ENCODE measurements at places on chromosomes 16 and 17.

DNA sequence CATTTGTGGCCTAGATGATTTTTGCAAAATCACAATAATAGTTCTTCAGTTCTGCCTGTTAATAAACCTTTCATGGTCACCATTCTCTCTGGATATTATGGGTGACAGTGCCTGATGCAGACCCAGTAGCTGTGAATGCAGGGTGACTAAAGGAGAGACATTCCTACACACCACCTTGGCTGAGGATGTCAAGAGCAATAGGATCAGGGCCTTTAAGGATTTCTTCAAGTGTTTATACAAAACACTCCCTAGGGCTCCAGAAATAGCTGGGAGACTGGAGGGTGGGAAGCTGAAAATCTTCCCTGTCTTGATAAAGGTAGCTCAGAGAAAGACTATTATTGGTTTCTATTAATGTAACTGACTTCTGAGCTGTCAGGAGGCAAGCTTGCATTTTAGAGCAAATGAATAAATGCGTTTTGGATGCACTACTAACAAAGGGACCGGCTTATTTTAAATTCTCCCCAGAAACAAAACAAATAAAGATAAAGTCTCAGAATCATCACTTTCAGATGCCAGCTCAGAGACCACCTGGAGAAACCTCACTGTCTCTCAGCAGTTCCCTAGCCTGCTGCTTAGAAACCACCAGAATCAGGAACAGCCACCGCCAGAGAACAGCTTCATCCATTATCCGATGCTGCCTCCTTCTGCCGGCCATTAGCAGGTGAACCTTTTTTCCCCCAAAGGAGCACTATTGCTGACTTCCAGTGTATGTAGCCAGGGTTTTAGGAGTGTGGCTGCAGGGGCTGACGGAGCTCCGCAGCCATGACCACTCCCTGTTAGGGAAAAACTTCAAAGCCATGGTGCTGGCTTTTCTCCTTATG is 171.4 kb upstream of the DYNLRB2 start:
- no peak for DNase-seq

DNA sequence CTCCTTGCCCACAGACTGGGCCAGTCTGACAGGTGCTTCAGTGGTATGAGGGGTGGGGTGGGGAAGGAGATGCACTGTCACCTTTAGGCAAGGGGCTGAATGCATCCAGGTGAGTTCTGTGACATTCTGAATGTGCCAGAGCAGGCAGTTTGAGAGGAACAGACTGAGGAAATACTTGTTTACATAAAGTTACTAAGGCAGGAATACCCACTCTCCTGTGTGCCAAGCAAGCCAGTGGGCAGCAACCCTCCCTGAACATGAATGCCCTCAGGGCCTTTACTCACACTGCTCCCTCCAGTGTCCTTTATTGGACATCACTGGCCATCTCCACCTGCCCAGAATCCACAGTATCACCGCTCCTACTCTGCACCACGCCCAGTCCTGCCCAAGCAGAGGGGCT is 33.1 kb upstream of the ULK2 start:
- DNase-seq, result no peak

DNA sequence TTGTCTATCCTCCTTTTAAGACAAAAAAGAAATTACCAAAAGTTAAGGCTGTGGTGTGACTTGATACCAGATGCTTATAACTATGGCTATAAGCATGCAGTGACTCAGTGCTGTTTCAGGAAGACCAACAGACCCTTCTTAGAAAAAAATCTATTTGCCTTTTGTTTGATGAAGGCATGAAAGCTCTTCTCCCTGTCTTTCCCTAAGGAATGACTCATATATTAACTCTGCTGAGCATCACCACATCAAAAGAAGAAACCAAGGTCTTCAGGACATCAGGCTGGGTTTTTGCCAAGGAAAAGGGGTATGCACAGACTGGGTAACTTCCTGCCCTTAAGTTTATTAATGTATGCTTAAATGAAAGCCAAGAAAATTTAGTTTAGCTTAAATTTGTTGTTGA is 47.1 kb downstream of the VMP1 start:
- no peak for DNase-seq

GRCh38 chr17:247767-248166 is 66.3 kb upstream of the DOC2B start:
- DNase-seq, result no peak

GRCh38 chr16:57949595-57950238 is 21.2 kb downstream of the CNGB1 start:
- no peak for DNase-seq

DNA sequence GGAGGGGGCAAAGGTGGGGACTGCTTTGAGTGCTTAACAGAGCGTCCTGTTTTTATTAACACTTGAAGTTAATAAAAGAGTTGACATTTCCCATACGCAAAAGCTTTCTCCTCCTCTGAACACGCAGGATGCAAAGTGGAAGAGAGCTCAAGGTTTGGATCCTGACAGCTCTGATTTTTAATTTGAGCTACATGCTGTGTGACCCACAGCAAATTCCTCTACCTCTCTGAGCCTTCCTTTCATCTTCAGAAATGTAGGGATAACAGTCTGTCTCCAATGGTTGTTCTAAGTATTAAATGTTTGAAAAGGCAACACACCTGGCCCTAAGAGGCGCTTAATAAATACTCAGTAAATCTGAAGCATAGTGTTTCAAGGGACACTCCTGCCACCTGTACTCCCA is 93.0 kb downstream of the CDYL2 start:
- no peak for DNase-seq

DNA sequence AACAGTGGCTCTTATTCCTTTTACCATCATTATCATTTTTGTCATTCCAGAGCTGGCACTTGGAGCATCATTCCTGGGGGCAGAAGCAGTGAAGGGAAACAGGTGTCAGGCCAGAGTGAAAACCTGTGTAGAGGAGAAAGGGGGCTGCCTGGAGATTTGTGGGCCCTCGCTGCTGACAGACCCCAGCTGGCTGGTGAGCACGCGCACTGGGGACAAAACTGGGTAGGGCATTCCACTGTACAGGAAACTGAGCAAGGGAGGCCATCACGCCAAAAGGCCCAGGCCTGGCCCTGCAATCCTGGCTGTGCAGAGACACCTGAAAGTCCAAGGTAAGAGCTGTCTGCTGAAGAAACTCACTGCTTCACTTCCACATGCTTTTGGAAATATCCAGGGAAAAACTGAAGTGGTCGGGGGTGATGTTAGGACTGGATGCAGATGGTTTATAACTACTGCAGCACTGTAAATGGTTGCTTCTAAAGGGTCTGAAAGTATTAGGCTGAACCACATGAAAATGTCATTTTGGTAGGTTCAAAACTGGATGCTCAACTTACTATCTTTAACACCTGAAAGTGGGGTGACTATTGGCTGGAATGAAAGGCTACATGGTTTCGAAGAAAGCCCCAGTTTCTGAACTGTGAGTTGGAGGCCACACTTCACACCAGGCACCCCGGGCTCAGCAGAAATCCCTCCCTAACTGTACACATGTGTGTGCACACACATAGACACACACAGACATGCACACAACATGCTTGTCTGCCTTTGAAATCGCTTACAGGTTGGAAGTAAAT is 225.0 kb downstream of the C16orf78 start:
- DNase-seq, result no peak

- DNase-seq, result no peak
Observed at GRCh38 chr17:60971515-60972369, 294.1 kb downstream of the BCAS3 start.

DNA sequence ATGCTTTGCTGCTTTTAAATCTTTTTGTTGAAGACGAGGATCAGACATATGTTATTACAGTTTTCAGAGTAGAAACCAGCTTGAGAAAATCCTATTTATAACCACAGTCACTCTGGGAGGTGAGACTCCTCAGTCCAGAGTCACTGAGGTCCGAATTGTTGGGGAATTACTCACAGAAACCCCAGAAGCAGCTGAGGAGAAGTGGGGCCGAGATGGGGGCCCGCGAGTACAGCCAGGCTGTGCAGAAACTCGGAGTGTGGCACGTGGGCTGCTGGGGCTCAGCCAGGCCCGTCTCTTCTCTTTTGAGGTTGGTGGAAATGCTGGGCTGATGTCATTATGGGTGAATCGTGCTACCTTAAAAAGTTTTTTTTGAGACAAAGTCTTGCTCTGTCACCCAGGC is 14.4 kb upstream of the GNG13 start:
- no peak for DNase-seq

DNA sequence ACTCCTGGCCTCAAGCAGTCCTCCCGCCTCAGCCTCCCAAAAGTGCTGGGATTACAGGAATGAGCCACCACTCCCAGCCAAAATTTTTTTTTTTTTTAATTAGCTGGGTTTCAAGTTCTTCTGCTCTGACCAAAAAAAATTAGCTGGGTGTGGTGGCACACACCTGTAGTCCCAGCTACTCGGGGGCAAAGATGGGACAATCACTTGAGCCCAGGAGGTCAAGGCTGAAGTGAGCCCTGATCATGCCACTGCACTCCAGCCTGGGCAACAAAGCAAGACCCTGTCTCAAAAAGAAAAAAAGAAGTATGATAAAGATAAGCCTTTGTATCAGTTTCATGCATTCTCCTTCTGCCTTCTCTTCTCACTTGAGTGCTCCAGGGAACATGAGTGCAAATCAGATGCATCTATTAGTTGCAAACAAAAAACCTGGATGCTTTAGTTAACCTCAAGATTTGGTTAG is 1.9 kb downstream of the NQO1 start:
- DNase-seq, result no peak

All from NCI-H187 (cell line).